ENCODE measurements at places on chromosomes 12 and 14. TPM values are rescaled to one million over a fixed set of nuclear protein-coding genes. Genes with fewer than 3 reads are reported as not detected.

Gene CCDC198
- total RNA-seq, result not detected

Gene RFC5
- 17.2 TPM for total RNA-seq

Gene PTGDR
- total RNA-seq, result 1.9 TPM

Gene APEX1
- total RNA-seq, result 105 TPM

Gene PIGH
- total RNA-seq, result 28.0 TPM

Gene AVPR1A
- not detected for total RNA-seq

Gene KCNJ8
- 0.25 TPM for total RNA-seq

Gene HOXC6
- not detected for total RNA-seq

Gene C12orf50
- total RNA-seq, result 0.09 TPM

Gene CCDC60
- not detected for total RNA-seq

Gene RASAL1
- total RNA-seq, result 0.58 TPM

Gene NINJ2
- total RNA-seq, result 3.7 TPM

- no peak for DNase-seq
Observed at GRCh38 chr12:78853231-78853630, 11.3 kb upstream of the SYT1 start.

DNA sequence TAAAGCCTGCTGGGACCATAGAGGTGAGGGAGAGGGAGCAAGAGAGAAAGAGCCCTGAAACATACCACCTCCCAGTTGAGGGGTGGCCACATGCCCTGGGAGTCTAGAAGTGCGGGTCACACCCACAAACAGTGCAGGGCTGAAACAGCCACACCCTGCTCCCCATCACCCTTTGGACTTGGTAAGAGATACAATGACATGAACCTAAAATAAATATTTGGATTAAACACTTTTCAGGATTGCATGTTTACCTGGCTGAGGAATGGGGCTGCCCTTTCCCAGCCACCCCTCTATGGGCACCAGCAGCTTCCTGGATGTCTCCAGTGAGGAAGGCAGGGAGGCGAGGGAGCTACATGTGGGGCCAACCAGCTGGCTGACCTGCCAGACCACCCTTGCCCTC lies 39.0 kb upstream of the TC2N start:
- no peak for DNase-seq

DNA sequence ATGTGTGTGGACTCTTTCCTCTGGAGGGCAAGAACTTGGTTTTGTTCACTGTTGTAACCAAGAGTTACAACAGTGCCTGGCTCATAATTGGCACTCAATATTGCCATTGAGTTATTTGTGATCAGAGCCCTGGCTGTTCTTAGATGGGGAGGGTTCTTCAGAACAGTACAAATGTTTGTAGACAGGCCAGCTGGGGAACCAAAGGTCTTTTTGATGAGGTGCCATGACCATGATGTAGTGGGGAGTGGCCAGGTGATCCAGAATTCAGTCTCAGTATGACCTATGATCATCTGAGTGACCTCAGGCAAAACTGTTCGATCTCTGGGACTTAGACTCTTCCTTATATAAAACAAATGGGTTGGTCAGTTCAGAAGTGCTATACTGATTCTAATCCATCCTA lies 3.3 kb upstream of the PRKAB1 start:
- no peak for DNase-seq

GRCh38 chr12:92208613-92209121 lies 63.0 kb upstream of the BTG1 start:
- peak; percentile 66 for DNase-seq

DNA sequence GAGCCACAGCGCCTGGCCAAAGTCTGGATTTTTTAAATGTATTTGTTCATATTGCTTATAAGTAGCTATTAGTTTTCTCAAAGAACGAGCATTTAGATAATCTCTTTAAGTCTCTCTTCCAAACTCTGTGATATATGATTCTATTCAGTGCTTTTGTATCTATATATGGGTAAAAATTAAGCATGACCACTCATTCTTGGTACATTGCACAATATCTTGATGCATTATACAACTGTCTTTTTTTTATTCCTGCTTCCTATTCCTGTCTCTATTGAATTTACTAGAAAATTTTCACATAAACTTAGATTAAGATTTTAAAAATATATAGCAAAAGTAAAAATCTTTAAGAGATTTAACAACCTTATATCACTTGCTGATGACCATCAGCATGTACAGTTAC lies 29.1 kb downstream of the SOCS2 start:
- DNase-seq, result no peak

- DNase-seq, result no peak
Observed at GRCh38 chr14:99673305-99674063, 10.6 kb upstream of the CYP46A1 start.

GRCh38 chr12:3668479-3669165 lies 84.3 kb downstream of the CRACR2A start:
- no peak for DNase-seq

GRCh38 chr12:124902916-124903315 lies 11.5 kb downstream of the UBC start:
- DNase-seq, result no peak

DNA sequence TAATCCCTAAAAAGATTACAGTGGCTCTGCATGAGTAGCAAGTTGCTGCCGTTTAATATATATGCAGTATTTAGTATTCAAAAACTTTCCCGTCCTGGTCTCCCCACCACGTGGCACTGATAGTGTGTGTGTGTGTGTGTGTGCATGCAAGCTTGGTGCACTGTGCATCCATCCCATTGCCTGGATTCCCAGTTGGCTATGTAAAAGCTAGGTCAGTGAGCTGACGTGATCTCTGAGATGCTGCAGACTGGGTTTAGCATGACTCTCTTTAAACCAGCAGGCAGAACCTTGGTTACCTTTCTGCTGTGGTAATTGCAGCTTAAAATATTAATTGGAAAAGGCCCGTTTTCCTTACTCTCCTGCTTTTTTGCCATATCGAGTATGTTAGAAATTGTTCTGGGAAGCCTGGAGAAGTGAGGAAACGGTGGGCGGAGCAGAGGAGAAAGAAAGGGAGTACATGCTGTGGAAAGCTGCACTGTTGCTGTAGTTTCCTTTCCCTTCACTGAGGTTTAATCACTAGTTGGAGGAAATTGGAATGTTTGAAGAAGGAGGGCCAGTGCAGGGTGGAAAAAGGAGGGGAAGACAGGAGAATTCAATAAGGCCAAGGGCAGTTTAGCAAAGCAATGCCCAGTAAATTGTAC lies 4.0 kb upstream of the CNTN1 start:
- DNase-seq, result no peak

GRCh38 chr14:21184254-21184653 lies 28.4 kb upstream of the OR5AU1 start:
- no peak for DNase-seq

GRCh38 chr12:76898442-76898841 lies 19.6 kb upstream of the CSRP2 start:
- DNase-seq, result no peak

DNA sequence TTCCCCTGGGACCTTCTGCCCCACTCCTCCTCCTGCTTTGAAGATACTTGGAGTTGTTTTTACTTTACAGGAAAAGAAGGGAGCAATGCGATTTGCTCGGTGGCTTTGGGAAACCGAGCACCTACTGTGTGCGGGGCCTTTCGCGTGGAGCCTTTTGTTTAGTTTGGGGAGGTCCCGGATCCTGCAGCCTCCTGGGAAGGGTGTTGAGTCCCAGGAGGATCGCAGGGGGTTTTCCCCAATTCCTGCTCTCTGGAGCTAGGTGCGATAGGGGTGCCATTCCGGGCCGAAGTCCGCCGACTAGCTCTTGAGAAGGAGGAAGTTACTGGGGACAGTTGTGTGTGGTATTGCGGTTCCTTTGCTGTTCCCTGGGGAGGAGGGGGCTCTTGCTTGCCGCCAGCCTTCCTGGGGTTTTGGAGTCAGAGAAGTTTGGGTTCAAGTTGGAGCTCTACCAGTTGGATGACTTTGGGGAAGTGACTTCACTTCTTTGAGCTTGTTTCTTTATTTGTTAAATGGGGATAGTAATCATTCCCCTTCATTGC lies 1.1 kb downstream of the BRI3BP start:
- no peak for DNase-seq

DNA sequence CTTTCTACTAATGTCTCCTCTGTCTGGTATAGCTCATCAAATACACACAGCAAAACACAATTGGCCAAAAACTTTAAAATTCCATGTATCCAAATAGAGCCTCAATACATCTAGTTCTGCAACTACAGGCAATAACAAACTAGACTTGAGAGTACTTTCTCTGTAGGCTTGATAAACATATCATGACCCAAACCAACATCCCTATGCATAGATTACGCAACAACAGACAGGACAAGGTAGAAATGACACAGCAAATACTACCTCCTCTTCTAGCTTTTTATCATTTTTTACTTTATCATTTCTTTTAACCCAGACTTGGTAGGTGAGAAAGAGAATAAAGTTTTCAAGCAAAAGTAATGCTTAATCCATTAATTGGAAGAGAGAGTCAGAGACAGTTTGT lies 41.8 kb downstream of the EML5 start:
- no peak for DNase-seq

GRCh38 chr12:5511644-5512600 lies 80.0 kb downstream of the NTF3 start:
- DNase-seq, result no peak

DNA sequence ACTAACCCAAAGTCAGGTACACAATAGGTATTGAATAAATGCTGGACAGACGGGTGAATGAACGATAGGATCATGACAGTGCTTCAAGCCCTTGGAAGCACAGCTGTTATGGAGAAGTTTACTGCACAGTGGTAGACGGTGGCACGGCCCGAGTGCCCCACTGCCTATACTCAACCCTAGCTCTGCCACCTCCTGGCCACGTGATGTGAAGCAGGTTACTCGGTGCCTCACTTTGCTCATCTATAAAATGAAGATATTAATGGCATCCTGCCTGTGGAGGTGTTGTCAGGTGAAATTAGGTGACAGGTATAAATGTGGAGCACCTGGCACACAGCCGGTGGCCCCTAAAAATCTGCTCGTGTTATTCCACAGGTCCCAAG lies 5.8 kb downstream of the ASB2 start:
- peak; percentile 78 for DNase-seq

DNA sequence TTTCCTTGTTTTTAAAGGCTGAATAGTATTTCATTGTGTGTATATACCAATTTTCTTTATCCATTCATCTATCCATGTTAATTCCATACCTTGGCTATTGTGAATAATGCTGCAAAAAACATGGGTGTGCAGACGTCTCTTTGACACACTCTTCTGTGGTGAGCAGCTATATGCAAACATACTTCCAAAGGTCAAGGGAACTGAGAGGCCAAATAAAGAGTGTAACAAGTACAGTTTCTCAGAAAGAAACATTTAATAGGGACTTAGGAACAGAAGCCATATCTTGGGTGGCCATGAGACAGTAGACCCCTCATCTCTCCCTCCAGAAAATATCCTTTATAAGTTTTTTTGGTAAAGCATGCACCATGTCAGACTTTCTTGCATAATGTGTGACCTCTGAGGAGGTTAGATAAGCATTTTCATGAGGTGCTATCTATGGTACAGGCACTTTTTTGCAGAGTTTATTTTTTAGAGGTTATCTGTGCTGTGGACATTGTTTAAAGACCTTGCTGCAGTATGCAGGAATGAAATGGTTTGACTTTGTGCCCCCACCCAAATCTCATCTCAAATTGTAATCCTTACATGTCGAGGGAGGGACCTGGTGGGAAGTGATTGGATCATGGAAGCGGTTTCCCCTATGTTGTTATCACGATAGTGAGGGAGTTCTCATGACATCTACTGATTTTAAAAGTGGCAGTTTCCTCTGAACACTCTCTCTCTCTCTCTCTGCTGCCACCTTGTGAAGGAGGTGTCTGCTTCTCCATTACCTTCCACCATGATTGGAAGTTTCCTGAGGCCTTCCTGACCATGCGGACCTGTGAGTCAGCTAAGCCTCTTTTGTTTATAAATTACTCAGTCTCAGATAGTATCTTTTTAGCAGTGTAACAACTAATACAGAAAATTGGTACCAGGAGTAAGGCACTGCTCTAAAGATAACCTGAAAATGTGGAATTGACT lies 1202.3 kb downstream of the GALC start:
- no peak for DNase-seq

GRCh38 chr12:16034136-16034817 lies 123.1 kb downstream of the DERA start:
- DNase-seq, result no peak

- no peak for DNase-seq
Observed at GRCh38 chr14:104146651-104147345, 8.4 kb downstream of the KIF26A start.

DNA sequence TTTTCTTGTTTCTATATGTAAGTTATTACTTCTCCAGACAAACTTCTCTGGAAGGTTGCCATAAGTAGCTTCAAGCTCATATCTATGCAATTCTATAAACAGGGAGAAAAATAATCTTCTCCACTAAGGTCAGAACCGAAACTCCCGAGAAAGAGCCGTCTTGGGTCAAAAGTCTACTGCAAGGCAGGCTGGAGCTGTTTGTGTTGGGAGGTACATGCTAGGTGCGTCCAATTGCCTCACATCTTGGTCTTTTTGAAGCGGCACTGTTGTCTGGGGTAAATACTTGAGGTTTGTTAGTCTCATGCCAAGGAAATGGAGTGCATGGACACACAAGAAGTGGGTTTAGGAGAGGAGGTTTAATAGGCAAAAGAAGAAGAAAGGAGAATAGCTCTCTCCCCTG lies 674.7 kb upstream of the TMEM132C start:
- no peak for DNase-seq

DNA sequence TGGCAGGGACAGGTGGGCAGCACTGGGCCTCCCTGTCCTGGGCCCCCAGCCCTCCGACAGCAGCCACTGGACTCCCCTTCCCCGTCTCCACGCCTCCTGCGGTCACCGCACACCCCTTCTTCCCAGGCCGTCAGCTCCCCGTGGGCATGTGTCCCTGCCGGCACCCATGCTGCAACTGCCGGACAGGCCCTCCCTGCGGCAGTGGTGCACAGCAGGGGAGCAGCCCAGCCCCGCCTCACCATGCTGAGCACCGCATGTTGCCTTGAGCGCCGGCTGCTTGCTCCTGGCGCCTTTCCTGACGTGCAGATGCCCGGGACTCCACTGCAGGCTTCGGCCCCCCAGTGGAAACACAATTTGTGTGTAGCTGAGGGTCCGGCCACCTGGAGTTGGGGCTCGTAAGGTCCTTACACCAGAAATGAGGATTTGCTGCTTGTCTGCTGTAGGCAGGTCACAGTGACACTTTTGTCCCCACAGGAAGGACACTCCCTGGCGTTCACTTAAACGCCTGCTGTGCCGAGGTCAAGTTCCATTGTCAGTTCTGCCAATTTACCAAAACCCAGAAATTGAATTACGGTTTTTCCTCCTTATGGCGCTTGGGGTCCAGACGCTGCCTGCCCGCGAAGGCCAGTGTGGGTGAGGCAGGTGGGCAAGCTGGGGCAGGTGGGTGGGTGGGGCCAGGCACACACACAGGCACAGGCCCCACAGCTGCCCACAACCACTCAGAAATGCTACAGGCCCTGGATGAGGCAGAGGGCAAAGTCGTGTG lies 28.2 kb upstream of the MMP17 start:
- no peak for DNase-seq
